ENCODE measurements at places on chromosomes 1 and 21.

- DNase-seq, result no peak
These were observed 17.2 kb upstream of the FAM78B start for GRCh38 chr1:166184012-166184411.

GRCh38 chr1:17276568-17276967, 27.7 kb downstream of the PADI3 start:
- DNase-seq, result no peak

DNA sequence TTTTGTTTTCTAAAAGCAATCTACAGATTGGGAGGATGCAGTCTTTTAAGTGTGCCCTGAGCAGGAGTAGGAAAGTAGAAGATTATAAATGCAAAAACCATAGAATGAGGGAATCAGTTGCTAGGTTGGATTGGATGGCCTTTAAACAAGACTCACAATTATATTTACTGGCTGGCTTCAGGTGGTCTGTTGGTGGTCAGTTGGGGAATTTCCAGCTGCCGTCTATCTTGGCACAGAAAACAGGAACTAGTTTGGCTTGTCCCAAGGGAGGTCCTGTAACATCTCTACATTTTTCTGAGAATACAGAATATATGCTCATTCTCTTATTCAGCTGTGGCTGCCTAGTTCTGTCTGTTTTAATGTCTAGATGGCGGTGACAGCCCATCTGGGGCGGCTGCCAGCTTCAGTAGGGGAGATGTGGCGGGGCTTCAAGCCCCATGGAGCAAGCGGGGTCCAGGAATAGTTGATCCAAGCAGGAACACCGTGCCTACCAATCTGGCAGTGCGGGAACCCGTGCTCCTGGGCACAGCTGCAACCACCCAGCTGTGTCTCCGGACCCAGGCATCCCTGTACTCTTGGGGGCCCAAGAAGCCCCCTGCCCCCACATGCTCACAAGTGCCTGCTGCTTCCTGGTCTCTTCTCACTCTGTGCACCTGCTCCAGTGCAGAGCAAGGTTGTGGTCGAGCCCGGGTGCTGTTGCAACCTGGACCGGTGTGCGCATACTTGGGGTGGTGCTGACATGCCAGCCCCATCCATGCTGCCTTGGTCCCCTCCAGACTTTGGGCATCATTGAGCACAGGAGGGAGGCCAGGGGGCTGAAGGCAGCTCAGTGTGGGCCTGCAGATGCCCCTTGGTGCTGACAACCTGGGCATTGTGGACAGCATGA, 1182.6 kb downstream of the AMY1C start:
- no peak for DNase-seq

DNA sequence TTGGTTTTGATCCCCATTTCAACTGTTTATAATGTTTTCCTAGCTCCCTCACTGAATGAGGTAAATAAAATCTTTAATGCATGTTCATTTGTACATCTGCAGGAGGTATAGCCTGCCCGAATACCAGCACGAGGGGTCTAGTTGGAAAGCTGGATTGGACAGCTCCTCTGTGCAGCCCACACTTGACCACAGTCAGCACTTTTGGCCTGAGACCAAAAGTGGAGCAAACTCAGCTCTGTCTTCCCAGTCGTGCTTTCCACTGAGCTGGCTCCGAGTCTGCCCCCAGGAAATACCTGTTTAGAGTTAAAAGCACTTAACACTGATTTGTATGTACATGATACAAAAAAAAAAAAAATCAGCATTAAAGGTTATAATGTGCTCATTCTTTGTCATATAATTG, 224.4 kb downstream of the DSCAM start:
- no peak for DNase-seq

DNA sequence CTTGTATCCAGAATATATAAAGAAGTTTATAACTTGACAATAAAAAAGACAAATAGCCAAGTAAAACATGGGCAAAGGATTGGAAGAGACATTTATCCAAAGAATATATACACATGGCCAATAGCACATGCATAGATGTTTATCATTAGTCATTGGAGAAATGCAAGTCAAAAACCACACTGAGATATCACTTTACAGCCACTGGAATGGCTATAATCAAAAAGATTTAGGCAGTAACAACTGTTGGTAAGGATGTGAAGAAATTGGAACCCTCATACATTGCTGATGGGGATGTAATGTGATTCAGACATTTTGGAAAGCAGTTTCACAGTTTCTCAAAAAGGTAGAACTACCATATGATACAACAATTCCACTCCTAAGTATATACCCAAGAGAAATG, 51.1 kb downstream of the SLC44A5 start:
- DNase-seq, result no peak

DNA sequence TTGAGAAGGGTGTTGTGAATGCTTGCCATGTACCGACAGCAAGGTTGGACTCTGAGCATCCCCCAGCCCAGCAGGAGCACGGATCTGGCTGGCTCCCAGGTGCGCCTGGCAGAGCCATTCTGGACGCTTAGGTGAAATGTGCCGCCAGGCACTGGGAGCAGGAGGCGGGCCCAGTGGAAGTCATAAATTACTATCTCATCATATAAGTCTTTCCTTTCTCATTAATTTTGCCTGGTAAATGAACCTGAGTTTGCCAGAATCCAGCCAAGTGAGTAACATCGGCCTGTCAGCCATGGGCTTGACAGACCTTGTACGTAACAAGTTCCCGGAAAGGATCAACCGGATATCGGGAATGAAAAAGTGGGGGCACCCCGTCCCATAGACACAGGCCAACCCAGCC, 179.5 kb upstream of the ARHGEF16 start:
- DNase-seq, result no peak

DNA sequence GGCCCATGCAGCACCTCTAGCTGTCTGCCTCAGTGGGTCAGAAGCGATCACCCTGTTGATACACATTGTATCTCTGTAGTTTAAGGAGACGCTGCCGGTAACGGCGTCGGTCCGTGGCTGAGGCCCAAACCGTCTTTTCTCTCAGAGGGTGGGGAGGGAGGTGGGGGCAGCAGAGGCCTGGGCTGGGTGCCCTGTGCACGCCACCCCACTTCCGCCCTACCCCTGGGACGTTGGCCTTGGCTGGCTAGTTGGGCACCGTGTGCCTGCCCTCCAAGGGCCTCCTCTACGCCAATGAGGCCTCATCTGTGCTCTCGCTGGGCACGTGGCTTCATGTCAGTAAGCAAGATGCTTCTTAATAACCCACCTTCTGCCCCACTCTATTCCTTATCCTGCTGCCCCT, 9.4 kb downstream of the ZC3H12A start:
- DNase-seq, result no peak

- no peak for DNase-seq
These were observed 52.2 kb downstream of the POFUT2 start for GRCh38 chr21:45235488-45235887.

- DNase-seq, result no peak
These were observed 34.7 kb upstream of the GPR25 start for GRCh38 chr1:200837931-200838571.

- DNase-seq, result no peak
These were observed 4.4 kb upstream of the ELF3 start for GRCh38 chr1:202005958-202006357.

DNA sequence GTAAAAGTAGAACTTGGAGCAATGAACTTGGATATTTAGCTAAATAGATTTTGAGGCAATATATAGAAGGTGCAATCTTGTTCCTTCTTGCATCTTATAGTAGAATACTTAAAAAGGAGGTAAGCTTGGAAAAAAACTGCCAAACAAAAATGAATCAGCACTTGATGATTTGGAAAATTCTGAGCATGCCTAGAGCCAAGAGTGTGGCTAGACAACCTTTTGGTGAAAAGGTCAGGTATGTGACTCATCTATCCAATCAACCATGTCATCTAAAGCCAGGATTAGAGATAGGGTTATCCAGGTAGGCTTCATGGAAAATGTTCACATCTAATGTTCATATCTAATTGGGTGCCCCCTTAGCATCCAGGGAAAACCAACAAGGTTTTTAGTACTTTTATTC, 515.0 kb downstream of the COL11A1 start:
- DNase-seq, result no peak

DNA sequence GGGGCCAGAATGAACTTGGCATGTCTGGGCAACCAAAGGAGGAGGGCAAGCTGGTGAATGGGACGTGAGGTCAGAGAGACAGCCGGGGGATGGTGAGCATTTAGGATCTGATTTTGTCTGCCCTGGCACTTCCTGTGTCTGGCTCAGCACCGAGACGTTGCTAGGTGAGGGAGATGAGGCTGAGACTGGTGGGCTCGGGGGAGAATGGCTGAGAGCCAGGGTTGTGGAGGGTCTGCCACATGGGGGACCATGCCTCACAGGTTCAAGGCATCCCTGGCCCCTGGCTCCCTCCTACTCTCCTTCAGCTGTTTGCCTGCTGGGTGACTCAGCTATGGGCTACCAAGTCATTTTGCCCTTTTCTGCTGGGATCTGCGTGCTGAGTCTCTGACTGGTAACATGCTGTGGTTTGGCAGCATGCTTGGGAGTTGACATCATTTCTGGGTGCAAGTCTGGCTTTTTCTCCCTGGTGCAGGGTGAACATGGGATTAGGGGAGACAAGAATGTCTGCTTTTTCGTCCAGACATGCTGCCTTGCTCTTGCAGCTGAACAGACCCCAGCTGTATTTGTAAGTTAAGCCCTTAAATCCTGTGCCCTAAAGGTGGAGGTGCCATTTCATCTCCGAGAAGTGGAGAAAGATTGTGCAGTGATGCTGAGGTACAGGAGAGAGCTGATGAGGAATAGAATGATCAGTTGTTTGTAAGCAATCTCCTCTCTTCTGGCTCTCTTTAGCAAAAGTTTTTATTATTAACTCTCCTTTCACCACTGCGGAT, 17.6 kb downstream of the GALNT2 start:
- DNase-seq, result no peak

DNA sequence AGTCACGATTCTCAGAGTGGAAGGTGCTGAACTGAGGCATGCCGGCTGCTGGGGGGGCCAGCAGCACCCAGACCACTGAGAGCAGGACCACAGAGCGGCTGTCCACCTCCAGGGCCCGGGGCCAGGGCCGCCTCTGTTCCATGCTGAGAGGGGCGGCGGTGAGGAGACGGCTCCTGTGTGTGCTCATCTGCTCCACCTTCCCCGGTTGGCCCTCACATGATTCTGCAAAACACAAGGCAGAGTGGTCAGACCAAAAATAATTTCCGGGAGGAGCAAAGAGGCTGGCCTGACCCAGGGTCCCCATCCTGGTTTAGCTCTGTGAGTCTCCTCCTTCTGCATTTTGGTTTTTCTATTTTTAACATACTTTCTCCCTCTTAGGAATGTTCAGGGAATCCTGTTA, 26.4 kb downstream of the PLXNA2 start:
- no peak for DNase-seq

- no peak for DNase-seq
These were observed 2.1 kb downstream of the RIPK4 start for GRCh38 chr21:41764558-41765419.

DNA sequence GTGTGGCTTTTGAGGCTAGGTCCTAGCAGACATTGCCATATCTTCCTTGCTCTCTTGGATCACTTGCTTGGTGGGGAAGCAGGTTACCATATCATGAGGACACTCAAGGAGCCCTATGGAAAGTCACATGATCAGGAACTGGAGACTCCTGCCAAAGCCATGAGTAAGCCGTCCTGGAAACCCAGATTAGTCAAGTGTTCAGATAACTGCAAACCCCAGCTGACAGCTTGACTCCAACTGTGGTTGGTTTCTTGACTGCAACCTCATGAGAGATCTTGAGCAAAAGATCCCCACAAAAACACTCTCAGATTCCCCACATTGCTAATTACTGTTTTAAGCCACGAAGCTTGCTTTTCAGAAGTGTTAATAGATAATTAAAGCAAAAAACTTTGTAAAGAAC, 58.6 kb downstream of the CACNA1E start:
- no peak for DNase-seq

DNA sequence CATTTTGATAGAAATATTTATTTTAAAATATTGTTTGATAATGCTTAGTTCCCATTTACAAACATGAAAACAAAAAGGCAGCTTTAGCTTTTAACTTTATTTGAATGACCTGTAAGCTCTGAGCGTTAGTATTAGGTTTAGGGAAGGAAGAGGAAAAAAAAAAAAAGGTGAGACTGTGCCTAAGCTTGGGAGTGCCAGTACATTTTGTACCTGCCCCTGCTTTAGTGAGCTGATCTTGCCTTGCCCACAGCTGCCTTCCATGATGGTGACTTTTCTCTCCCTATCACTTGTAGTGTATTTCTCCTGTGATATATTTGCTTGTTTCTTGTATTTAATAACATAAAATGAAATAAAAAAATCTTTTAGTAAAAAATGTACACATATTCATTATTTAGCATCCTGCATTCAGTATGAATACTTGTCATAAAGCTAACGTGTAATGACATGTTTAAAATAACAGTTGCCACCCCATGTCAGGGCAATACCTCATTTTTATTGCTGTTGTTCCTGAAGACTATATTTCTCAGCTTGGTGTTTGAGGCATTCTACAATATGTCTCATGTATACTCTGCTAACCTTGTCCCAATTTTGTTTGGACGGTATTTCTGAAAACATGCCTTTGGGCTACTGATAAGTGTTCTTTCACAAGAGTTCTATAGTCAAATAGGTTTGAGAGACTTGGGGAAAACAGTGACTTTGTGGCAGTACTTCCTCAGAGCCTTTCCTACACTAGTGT, 76.3 kb downstream of the NEK7 start:
- DNase-seq, result no peak

- no peak for DNase-seq
These were observed 57.4 kb upstream of the LBR start for GRCh38 chr1:225485226-225485625.

- no peak for DNase-seq
These were observed 26.9 kb upstream of the NKAIN1 start for GRCh38 chr1:31266547-31266946.

DNA sequence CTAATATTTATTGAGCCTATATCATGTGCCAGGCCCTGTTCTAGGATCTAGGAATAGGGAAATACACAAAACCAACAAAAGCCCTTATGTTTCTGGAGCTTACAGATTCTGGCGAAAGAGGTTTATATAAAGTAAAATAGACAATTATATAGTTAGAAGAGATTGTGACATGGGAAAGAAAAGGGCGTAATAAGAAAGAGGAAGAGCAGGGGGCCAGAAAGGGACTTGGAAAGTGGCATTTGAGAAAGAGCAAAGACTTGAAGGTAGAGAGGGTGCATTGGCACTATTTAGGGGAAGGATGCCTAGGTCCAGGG, 322.5 kb upstream of the FAM78B start:
- no peak for DNase-seq

DNA sequence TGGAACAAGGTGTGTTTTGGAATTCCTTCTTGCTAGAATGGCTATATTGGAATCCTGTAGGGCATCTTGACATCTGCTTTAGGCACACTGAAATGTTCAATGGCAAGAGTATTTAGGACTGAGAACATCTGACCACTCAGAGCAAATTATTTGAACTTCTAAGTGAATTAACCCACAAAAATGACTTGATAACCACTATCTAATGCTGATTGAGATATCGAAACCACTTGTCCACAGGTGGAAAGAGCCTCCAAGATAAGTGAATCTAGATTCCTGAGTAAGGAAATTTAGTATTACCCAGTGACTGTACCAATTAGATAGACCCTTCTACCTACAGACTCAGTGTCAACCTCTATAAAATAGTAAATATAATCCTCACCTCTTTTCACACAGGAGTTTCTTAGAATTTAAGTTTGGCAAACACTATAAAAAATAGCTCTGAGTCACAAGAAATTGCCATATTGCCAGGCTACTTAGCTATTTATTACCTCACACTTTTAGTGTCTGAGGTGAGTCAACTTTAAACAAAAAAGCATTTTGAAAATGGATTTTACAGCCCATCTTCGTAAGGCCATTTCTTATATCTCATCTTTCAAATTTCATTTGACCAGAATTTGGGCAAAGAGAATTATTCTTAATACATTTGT, 421.8 kb downstream of the PTBP2 start:
- no peak for DNase-seq
